ENCODE measurements at places on chromosomes 12 and 14.
A peak's percentile ranks its signal among the peaks of the same experiment; 100 is the strongest.

- DNase-seq, result no peak
These were observed 485.0 kb downstream of the PRKD1 start for GRCh38 chr14:29442696-29443095.

- DNase-seq, result no peak
These were observed 5.4 kb downstream of the SIX6 start for GRCh38 chr14:60514378-60514740.

GRCh38 chr14:71403656-71404055, 496.4 kb downstream of the PCNX1 start:
- no peak for DNase-seq

DNA sequence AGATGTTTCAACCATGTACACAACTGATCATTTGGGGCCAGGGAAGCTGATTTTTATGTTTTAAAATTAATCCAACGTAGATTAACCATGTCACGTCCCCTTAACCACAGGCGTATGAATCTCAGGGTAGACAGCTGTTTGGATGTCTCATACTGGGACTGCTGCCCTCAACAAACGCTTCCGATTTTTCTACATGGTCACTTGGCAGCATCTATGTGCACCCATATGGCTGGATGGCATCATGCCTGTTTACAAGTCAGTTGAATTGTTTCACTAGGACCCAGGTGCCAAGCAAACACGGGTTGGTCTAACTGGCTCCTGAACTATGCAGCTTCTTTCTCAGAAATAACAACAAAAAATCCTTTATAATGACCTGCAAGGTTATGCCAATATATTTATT, 393.8 kb downstream of the NPAS3 start:
- peak; percentile 36 for DNase-seq

DNA sequence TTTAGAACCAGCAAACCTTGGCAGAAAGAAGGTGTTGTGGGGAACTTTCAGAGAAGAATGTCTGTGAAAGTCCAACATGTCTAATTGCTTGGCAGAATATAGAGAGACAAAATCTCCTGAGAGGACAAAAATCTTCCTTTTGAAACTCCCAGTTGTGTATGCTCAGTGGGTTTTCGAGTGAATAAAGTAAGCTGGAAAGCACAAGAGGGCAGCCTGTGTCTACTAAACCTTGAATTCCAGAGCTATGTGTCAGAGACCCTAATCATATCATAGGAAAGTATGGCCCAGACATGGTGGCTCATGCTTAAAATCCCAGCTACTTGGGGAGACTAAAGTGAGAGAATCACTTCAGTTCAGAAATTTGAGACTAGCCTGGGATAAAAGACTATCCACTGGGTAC, 661.2 kb downstream of the SLC16A7 start:
- no peak for DNase-seq

DNA sequence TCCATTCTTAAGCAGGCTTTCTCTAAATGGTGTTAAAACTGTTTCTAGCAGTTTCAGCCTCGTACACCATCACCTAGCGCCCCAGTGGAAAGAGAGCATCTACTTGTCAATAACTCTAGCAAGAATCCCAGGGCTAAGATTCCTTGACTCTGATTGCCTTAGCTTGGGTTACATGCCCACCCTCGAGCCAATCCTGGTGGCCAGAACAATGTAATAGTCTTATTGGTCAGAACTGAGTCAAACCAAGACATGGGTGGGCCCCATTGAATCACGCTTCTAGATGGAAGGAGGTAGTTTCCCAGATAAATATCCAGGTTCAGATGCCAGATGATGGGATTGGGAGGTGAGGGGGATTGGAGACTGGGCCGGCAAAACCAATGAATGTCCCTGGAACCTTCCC, 55.9 kb upstream of the MED13L start:
- DNase-seq, result no peak

DNA sequence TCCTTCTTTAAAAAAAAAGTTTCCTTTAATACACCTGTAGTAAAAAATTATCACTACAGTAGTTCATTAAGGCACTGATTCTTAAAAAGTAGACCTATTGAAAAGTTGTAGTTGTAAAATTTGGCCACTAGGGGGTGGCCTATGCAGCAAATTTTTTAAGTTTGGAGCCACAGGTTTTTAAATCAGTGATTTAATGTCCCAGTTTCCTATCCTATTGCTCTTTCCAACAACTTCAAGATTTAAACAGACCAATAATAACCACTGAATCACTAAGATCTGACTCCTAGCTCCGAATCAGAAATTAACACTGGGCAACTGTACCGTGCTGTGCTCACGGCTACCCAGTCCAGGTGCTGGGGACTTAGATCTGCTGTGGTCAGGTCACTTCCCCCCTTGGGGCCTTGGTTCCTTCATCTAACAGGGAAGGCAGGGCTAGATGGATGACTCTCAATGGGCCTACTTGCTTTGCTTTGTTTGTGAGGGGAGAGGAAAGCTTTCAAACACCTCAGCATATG, 279.3 kb downstream of the MED13L start:
- DNase-seq, result peak; percentile 54

- no peak for DNase-seq
These were observed 51.8 kb downstream of the GLT1D1 start for GRCh38 chr12:128905003-128905544.

GRCh38 chr14:71339650-71340415, 432.6 kb downstream of the PCNX1 start:
- no peak for DNase-seq

GRCh38 chr12:70468741-70469140, 102.7 kb downstream of the KCNMB4 start:
- DNase-seq, result no peak

DNA sequence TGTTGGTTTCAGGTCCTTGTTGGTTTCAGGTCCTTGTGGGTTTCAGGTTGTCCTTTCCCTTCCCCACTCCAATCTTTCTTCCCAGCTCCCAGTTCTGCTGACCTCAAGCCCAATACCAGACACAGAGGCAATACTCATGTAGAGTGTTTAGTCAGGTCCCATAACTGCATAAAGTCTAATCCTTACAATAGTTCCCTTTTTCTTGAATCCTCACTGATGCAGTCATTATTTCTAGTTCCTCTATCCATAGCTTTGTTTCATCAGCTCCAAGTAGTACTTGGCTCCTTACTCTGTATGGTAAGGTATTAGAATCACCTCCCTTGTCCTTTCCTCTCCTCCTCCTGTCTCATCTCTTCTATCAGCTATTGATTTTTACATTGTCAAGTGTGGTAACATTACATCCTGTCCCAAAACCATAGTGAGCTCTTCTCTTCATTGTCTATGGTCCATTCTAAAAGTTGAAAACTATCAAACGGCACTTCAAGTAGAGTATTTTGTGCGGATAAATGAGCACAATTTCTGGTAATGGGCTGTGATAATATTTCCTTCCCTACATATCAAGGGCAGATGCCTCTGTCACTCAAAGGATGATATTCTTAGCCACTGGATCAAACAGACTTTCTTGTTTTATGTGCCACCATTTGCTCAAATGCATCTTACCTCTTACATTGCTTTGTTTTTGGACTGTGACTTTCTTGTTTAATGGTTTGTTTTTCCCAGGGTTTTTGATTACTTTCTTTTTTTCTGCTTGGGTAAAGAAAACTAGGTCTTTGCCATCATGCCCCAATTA, 57.2 kb upstream of the JDP2 start:
- DNase-seq, result no peak

DNA sequence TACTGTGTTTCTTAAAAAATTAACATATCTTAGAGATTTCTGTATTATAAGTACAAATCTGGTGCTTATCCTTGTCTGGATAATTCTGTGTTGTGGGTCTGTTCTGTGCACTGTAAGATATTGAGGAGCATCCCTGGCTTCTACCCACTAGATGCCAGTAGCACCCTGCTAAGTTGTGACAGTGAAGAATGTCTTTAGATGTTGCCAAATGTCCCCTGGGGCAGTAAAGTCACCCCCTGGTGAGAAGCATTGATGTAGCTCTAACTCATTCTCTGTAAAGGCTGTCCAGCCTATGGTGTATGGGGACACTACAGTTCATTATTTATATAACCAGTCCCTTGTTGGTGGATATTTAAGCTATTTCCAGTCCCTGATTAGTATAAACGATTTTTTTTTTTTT, 31.4 kb downstream of the MAP1LC3B2 start:
- DNase-seq, result no peak

GRCh38 chr12:2244013-2244861, 191.4 kb downstream of the CACNA1C start:
- no peak for DNase-seq

GRCh38 chr14:74660167-74660566, 48.1 kb upstream of the LTBP2 start:
- DNase-seq, result no peak

- no peak for DNase-seq
These were observed 261.2 kb downstream of the ADAMTS20 start for GRCh38 chr12:43290836-43291235.

GRCh38 chr12:46783871-46784270, 41.9 kb downstream of the SLC38A4 start:
- no peak for DNase-seq

GRCh38 chr14:93984070-93984469, 7.7 kb upstream of the ASB2 start:
- DNase-seq, result no peak

GRCh38 chr12:106715582-106715981, 58.9 kb upstream of the RIC8B start:
- DNase-seq, result no peak

GRCh38 chr12:66152732-66153131, 17.1 kb downstream of the TMBIM4 start:
- no peak for DNase-seq

GRCh38 chr14:65141523-65141922, 39.2 kb upstream of the MAX start:
- DNase-seq, result no peak

GRCh38 chr14:20460458-20461224, 593 bp downstream of the PIP4P1 start:
- peak; percentile 22 for DNase-seq

DNA sequence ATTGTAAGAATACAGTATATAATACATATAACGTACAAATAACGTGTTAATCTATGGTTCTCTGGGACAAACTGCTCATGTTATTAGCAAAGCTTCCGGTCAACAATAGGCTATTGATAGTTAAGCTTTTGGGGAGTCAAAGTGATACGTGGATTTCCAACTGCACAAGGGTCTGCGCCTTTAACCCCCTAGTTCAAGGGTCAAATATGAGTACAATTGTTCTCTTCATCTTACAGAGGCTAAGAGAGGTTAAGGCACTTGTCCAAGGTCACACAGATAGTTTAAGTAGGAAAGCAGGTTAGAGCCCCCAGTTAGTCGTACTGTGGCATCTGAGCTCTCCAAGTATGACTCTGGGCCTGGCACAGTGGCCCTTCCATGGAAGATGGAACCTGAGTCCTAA, 204.3 kb upstream of the KRR1 start:
- no peak for DNase-seq

- DNase-seq, result no peak
These were observed 69.8 kb downstream of the ANO6 start for GRCh38 chr12:45285717-45286116.

- no peak for DNase-seq
These were observed 134.2 kb downstream of the TGFB3 start for GRCh38 chr14:75847584-75847983.

DNA sequence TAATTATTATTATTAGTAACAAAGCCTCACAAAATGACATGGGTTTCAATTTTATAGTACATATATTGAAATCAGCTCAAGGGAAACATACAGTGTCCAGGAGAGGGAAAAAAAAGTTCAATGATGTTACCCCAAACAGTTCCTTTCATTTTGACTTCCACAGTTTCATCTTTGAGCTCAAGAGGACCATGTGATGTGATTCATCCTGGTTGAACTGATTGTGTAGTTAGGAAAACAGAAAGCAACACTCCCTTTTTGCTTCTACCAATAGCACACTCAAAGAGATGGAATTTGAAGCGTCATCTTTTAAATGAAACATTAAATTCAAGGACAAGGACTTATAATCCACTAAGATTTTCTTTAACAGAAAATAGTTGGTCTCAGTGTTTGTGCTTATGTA, 461.0 kb downstream of the FOXG1 start:
- no peak for DNase-seq

- peak; percentile 23 for DNase-seq
These were observed 63.5 kb downstream of the SLC38A1 start for GRCh38 chr12:46205294-46205693.

DNA sequence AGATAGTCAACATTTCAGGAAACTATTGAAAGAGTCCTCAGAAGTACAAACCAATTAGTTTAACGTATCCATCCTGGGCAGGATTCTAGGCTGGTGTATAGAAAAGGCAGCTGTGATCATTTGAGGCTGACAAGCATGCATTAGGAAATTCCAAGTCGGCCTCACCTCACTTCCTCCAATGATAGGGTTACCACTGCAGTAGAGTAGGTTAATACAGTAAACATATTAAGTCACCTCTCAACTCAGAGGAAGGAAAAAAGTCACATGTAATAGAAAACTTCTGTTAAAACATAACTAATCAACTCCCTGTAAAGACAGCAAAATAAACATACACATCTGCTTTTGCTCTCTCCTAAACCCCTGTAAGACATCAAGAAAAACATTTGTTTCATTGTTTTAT, 33.5 kb downstream of the MED13L start:
- DNase-seq, result no peak

DNA sequence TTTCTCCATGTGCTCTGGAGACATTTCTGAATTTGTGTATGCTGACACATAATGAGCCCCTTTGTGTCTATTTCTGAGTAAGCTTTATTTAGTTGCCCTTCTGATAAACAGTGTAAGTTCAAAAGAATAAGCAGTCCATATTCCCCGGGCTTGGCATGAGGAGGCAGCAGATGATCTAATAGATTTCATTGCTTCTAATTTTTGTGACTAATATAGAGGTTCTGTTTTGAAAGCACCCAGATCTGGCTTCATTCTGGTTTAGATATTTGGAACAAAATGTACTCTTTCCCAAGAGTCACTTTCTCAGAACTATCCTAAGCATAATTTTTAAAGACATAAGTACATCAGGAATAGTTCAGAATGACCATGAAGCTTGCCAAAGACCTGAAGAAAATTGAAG, 290.9 kb downstream of the BTG1 start:
- DNase-seq, result no peak

GRCh38 chr14:72419226-72419775, 474.6 kb downstream of the DPF3 start:
- no peak for DNase-seq

DNA sequence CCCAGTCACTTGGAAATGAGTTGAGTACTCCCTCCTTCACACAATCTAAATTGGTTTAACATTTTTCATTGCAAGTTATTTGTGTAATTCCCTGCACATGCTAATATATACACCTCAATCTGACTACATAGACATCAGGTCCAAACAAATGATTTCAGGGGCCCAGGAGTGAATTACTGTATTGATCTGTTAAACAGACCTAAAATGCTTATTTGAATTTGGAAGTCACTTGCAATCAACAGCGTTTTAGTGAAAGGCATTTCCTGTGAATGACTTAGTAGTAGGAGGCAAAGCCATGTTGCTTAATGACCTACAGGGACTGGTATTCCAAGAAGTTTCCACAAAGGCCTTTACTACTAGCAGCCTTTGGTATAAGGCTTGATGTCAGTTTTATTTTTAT, 22.6 kb upstream of the SLC15A5 start:
- no peak for DNase-seq

GRCh38 chr12:40106655-40107054, 774 bp upstream of the SLC2A13 start:
- DNase-seq, result no peak
